ENCODE measurements at places on chromosomes 11 and 22. TPM values are rescaled to one million over a fixed set of nuclear protein-coding genes. Genes with fewer than 3 reads are reported as not detected.

DNA sequence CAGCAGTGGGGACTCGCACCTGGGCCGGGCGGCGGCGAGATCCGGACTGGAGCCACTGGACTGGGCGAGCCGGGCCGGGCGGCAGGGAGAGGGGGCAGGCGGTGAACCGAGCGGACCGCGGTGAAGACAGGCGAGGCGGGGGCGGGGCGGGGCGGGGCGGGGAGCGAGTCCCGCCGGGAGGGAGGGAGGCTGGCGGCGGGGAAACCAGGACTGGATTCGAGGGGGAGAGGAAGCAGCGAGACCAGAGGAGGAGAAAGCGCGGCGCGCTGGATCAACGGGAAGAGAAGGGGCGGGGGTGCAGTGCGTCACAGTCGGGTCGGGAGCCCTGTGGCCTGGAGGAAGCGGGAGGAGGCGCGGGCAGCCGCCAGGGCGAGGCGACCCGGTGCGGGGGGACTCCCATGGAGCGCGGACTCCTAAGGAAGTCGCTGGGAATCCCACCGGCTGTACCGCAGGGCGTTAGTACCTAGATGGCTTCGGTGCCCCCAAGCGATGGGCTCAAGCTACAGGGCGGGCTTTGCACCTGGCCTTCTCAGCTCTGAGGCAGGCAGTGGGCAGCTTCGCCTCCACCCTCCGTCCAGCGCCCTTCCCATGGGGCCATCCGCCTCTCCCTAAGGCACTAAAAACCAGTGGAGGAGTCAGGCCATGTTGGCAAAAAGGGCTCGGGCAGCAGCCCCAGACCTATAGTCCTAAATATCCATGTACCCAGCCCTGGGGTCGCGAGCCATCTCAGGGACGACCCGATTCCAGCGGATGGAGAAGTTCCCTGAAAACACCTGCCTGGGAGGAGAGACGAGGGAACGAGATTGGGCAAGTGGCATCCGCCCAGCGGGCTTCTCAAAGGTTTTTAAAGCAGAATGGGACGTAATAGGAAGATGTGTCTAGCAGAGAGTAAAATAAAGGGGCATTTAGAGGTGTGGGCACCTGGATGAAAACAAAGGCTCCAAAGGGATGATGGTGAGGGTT lies at the start of gene TMEM121B:
TMEM121B (minus strand) TSS at position 128 of the 963 bp plus-strand sequence. CDS start 233 bp downstream, outside the sequence.
- DNase-seq = peak; percentile 79

Gene UBQLNL
- total RNA-seq = 0.29 TPM

DNA sequence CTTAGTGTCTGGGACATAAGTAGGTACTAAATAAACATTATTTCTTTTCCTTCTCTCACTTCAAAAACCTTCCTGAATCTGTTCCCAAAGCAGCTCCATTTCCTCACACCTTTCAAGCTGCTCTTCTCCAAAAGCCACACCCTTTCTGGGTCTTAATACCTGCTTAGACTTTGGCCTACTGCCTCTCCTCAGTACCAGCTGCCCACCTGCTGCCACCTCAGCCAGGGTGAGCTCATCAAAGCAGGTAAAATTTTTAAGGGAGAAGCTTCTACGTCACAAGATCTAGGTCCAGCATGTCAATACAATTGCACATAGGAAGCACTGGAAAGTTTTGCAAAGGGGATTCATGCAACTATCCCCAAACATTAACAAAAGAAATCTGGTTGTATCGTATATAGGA lies 108.4 kb downstream of the RPL27A start:
- no peak for DNase-seq

Gene VSIG2
- total RNA-seq = not detected

DNA sequence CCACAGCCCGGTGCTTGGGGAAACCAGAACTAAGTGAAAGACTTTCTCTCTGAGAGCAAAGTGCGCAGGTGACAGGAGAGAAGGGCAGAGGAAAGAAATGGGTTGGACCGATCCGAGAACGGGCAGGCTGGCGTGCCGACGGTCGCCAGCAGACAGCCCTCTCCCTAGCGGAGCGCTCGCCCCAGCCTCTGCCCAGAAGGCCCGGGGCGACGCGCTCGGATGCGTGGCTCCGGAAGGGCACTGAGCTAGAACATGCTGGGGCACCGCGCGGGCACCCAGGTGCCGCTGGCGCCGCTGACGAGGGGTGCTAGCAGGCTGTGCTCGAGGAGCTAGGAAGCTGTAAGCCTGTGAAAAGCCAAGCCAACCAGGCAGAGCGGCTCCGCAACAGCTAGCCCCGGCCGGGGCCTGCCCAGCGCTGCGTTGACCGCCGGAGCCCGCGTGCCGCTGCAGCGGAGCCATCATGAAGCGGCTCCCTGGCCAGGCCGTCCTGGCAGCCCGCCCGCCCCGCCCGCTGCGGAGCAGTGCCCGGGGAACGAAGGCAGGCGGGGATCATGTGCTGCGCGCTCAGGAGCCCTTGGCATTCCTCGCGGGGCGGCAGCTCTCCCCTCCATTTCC lies 22.1 kb upstream of the RRAS2 start:
- DNase-seq = peak; percentile 87

Gene OR4X1
- not detected for total RNA-seq

Gene UCP2
- under 0.01 TPM for total RNA-seq

DNA sequence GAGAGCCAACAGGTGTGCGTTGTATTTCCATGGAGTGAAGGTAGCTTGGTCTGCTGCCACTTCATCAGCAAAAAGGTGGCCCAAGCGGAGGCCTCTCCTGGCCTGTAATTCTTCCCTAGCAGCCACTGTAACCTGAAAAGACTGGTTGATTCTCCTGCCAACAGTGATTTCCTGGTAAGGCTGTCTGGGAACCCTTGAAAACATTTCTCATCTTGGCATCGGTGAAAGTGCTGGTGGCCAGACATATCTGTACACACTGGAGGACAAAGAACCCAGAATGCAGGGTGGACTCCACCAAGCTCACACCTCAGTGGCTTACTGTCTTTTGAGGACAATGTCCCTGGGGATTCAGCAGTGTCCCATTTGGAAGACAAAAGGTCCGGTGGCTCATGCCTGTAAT lies 128.0 kb downstream of the TRIM29 start:
- no peak for DNase-seq

Gene PATE1
- not detected for total RNA-seq

Gene CHRNA10
- total RNA-seq = 0.29 TPM

Gene CLDN5
- not detected for total RNA-seq

GRCh38 chr11:26254378-26254777 lies 77.6 kb upstream of the ANO3 start:
- no peak for DNase-seq

DNA sequence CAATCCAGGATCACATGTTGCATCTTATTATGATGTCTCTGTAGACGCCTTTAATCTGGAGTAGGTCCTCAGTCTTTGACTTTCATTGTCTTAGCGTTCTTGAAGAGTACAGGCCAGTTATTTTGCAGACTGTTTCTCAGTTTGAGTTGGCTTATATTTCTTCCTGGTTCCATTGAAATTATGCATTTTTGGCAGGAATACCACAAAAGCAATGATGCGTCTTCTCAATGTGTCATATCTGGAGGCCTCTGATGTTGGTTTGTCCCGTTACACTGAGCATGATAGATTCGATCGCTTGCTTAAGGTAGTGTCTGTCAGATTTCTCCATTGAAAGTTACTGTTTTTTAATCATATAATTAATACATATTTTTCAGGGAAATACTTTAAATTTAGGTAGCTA lies 30.6 kb downstream of the TECTA start:
- no peak for DNase-seq

Gene RAG2
- total RNA-seq = not detected

GRCh38 chr22:38162881-38163843 lies 18.5 kb downstream of the PLA2G6 start:
- no peak for DNase-seq

DNA sequence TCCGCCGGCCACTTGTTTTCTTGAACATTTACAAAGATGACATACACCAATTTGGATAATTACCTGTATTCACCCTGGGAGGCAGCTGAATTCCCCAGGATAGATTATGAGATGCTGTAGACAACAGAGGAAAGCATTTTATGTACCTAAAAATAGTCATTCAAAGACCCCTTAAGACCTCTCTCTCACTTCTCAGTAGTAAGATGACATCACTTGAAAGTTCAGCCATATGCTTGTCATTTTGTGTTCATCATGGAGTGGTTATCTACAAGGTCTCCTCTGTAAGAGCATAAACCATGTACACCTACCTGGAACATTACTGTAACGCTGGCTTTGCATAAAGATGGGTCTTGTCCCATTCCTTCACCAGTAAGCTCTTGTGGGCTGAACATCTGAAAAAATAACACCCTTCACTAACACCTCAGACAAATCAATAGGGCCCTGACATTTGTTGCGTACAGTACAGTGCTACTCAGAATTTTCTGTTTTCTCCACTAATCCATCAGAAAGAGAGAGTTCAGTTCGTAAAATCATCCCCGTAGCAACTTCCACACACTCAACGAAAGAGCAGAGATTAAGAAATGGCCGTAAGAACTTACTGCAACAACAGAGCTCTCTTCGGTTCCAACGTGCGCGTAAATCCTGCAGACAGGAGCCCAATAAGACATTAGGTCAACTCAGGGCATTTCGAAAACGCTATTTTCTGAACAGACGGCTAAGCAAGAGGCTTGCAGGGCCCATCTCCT lies 15.6 kb upstream of the WDR74 start:
- no peak for DNase-seq

DNA sequence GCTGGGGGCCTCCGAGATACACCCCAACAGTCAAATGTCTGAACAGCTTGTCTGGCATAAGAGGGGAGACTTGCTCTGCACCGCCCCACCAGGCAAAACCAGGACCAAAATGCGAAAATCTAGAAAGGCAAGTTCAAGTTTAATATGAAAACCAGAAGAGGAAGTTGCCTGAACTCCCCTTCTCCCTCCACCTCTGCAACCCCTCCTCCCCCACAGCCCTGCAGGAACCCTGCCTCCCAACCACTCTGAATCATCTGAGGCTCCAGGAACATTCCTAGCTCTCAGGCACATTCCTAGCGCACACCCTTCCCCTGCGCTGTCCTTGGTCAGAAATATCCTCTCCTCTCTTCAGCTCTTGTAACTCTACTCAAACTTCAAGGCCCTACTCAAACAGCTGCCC lies 36.7 kb downstream of the ISX start:
- DNase-seq = no peak

DNA sequence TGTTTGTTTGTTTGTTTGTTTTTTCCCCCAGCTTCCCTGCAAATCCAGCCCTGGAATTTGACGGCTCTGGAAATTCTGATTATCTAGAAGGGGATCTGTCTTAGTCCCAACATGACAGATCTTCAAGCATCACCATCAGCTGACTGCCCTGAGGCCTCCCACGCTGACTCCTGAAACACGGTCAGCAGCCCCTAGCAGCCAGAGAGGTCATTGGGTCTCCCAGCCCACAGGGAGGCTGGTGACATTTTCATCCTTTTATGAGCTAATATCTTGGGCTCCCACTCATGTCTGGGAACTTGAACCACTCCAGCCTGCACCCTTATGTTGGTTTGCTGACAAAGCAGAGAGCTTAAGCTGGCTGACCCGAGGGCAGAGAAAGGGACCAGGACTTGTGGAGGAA lies 66.0 kb upstream of the TIMP3 start:
- no peak for DNase-seq

Gene HSPB2
- total RNA-seq = 2.1 TPM

DNA sequence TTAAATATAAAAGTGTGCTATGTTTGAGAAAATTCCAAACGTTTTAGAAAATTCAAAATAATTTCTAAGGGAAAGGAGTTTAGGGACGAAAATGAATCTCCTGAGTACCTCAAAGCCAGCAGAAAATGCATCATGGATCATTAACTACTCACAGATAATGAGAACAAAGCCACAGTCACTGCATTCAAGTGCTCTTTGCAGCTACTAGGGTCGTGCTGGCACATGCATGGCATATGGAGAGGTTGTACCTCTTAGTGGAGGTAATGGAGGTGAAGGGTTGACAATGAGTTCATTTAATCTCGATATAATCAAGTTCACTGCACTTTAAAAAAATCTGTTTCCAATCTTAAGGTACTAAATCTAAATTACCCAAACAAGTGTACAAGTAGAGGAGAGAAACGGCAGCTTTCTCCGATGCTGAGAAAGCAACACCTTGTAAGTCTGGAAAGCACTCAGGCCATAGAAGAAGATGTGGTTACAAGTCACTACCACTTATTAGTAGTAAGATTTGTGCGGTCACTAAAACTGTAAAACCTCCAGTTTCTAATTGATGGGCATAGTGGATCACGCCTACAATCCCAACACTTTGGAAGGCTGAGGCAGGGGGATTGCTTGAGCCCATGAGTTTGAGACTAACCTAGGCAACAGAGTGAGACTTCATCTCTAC lies 261.1 kb upstream of the ANO3 start:
- DNase-seq = no peak

Gene DPAGT1
- 22.1 TPM for total RNA-seq

DNA sequence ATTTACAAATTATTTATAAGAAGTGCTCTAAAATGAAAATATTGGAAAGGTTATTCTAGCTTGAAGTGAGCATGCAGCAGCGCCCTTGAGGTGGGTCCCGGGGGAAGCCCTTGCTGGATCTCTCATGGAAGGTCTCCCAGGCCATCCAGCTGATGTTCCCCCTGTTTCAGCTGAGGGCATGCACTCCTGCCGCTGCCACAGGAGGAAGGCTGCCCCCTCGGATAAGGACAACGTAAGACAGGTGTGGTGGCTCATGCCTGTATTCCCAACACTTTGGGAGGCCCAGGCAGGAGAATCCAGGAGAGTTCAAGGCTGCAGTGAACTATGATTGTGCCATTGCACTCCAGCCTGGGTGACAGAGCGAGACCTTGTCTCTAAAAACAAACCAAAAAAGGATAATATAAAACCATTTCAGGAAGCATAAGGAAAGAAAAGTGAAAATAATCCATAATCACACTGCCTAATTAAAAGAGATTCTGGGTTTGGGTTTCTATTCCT lies 15.0 kb downstream of the CDC45 start:
- DNase-seq = no peak

Gene NXPE2
- 0.29 TPM for total RNA-seq

GRCh38 chr22:17924735-17925364 lies 99.5 kb downstream of the MICAL3 start:
- DNase-seq = peak; percentile 65

All from osteoblast (primary cell).